ENCODE measurements at places on chromosomes 2 and 18.

- no peak for DNase-seq
Observed at GRCh38 chr2:35415282-35415681, 940.3 kb upstream of the CRIM1 start.

GRCh38 chr2:64565949-64566710 is 42.0 kb downstream of the AFTPH start:
- DNase-seq: no peak

GRCh38 chr18:77701977-77702376 is 452.3 kb downstream of the GALR1 start:
- no peak for DNase-seq

DNA sequence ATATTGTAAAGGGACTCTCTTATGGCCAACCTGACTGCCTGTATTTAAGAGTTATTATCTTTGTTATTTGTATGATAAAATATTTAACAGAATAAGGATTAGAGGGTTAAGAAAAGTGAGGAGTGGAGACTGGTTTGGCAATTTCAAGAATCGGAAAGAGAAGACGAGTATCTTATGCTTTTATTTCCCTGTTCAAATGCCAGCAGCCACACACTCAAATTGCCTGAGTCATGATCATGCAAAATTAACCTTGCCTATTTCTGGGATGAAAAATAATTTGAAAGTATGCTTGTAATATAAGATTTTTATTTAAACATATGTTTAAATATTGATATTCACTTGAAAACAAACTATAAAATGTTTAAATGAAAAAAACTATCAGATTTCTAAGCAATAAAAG is 188.6 kb downstream of the CD226 start:
- DNase-seq: no peak

- peak; percentile 42 for DNase-seq
Observed at GRCh38 chr2:205680067-205680466, 2.2 kb upstream of the NRP2 start.

- no peak for DNase-seq
Observed at GRCh38 chr2:241574911-241575623, 16.5 kb downstream of the BOK start.

- no peak for DNase-seq
Observed at GRCh38 chr2:146287281-146287680, 1557.5 kb upstream of the ACVR2A start.

DNA sequence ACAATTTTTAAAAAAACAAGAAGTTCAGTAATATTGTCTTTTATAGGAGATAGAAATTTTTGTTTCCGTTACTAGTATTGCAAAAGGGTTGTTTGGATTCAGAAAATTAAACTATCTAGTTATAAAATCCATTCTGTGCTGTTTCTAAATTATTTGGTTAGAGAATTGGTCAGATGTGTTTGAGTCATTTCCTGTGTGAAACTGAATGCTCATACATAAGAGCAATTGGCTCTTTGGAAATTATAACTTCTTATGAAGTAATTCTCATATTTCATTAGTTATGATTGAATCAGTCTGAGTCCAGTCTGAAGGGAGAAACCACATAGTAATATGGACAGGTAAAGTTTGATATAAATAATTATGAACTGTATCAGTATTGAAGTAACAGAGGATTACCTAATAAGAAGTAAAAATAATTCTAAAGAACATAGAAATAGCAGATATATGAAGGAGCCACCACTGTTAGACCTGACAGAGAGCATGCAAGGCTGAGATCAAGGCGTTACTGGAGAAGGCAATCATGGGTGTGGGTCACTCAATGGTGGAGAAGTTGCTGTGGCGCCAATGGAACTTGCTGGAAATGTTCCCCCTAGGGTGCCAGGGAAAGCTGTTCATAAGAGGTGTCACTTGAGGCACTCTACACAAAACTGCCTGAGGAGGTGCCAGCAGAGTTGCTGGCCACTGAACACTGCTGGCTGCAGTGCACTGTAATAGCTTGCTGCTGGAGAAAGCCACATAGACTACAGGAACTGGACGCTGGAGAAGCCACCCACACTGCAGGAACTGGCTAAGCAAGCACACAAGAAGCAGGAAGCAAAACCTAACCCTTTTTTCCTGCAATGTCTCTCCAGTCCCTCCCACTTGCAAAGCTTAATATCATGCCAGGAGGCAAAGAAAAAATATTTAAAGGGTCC is 18.0 kb upstream of the FAP start:
- no peak for DNase-seq

DNA sequence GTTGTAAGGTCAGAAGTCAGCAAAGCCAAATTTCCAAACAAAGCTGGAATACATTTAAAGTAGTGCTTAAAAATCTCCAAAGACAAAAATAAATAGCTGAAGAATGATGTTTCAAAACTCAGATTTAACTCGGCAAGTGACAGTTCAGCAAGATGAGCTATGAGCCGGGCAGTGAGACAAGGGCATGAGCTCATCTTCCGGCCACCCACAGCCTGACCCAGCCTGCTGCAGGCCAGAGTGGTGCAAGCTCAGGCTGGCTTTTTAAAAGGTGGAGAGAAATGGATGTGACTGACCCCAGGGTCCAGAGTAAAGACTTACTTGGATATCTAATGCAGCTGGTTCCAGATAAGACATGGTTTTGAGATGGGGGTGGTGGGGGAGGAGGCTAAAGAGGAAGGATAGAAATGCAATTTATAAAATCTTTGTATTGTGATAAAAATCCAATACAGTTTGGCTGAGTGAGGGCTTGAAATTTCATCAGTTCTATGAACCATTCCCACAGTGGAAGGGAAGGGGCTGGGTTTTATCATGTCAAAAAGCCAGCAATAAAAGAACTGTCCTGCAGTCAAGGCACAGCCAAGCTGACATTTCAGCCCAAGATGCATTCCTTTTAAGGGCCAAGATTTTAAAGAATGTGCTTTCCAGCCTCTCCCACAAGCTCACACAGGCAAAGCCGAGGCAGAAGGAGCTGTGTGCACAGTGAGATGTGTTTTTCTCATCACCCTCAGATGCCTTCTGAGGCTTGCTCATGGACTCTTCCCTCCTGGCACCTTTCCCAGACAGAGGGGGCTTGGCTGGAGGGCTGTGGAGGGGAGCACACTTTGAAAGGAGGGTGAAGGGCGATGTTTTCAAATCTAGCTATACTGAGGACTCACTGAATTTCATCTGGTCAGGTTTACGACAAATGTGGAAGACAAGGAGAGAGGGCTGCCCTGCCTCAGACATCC is 97.9 kb upstream of the KLHL29 start:
- DNase-seq: no peak

DNA sequence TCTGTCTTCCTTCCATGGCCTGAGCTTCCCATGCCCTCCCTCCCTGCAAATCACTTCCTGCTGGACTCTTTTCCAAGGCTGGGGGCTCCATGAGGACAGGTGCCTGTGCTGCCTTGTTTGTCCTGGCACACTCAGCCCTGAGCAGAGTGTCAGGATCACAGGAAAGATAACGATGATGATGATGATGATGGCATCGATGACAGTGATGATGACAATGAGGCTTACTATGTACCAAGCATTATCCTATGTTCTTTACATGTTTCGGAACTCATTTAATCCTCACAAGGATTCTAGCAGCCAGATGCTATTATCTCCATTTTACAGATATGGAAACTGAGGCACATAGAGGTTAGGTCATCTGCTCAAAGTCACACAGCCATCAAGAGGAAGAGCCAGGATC is 170.0 kb downstream of the CTIF start:
- no peak for DNase-seq

DNA sequence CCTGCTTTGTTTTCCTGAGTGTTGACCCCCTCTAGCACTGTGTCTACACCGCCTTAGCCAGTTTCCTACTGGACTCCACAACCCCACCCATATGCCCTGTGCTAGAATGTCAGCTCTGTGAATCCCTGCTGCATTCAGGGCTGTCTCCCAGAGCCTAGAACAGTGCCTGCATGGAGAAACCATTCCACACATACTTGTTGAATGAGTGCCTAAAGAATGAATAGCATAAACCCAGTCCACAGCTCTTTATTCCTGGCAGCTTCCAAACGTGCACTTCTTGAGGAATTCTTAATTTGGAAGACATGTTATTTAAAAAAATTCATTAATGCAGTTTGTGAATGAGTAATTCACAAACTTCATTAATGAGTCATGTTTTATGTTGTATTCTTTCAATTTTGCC is 6.5 kb upstream of the NAPG start:
- DNase-seq: no peak

DNA sequence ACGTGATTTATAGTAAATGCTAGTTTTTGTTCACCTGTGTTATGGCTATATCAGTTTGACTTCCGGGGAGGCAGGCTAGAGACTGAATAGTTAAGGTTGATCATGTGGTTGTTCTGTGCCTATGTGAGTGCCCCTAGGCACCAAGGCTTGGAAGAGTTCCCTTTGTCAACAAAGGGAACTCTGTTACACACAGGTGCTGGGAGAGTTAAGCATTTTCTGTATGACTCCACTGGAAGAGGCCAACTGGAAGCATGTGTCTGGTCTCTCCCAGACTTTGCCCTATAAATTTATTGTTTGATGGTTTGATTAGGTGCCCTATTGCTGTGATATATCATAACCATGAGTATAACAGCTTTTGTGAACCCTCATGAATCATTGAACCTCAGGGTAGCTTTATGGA is 63.8 kb downstream of the ARL6IP6 start:
- no peak for DNase-seq

- DNase-seq: no peak
Observed at GRCh38 chr2:102278720-102279390, 32.5 kb upstream of the IL1RL1 start.

DNA sequence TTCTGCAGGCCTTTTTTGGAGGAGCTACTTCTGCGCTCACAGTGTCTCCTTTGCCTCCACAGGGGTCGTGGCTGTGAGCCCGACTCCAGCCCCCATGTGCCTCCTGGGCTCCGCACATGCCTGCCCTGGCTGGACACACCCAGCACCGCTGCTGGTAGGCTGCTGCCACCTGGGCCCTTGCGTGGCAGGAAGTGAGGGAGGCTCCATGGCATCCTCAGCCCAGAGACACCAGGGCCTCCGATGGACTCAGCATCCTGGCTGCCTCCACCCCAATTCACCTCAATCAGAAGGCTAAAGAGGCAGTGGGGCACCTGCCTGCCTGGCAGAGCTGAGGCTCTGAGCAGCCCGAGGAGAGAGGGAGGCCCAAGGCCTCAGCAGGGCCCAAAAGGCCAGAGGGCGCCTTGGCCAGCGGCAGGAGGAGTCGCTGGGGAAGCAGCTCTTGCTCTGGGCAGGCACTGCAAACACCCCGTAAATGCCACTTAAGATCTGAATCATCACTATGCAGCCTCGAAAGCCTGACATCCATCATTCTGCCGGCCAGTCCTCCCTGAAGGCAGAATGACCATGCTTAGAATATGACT is 68.3 kb upstream of the OTOS start:
- DNase-seq: no peak

DNA sequence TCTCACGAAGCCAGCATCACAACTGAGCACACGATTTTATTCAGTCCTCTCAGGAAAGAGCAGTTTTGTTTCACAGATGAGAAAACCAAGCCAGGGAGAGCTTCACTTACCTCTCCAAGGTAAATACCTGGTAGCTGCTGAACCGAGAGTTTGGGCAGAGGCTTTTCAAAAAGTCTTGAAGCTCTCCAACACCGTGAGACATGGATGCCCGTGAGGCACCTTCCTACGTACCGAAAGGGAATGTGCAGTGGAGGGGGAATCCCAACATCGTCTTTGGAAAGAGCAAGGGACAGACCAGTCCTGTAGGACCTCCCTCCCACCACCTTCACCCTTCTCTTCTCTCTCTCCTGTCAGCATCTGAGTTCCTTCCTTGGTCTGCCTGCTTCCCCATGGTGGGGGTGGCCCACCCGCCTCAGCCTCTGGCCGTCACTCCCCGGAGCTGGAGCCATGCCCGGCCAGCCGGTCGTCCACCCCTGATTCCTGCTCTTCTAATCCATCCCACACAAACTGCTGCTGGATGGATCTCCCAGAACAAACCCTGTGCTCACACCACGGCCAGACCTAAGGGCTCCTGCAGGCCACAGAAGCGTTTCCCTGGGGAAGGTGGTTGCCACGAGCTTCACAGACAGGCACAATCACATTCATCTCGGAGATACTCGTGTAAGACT is 97.3 kb upstream of the SNTG2 start:
- no peak for DNase-seq

- DNase-seq: no peak
Observed at GRCh38 chr2:231987124-231987727, 25.7 kb downstream of the DIS3L2 start.

- DNase-seq: no peak
Observed at GRCh38 chr2:212549463-212549862, 10.9 kb upstream of the ERBB4 start.

- peak; percentile 80 for DNase-seq
Observed at GRCh38 chr18:8608795-8609658, at the start of gene RAB12. RAB12 (plus strand) TSS chr18:8609437; CDS start chr18:8609440, 3 bp downstream.

GRCh38 chr2:125746321-125747164 is 909.4 kb upstream of the GYPC start:
- DNase-seq: no peak

- DNase-seq: no peak
Observed at GRCh38 chr2:200378652-200379290, 72.3 kb downstream of the SPATS2L start.

DNA sequence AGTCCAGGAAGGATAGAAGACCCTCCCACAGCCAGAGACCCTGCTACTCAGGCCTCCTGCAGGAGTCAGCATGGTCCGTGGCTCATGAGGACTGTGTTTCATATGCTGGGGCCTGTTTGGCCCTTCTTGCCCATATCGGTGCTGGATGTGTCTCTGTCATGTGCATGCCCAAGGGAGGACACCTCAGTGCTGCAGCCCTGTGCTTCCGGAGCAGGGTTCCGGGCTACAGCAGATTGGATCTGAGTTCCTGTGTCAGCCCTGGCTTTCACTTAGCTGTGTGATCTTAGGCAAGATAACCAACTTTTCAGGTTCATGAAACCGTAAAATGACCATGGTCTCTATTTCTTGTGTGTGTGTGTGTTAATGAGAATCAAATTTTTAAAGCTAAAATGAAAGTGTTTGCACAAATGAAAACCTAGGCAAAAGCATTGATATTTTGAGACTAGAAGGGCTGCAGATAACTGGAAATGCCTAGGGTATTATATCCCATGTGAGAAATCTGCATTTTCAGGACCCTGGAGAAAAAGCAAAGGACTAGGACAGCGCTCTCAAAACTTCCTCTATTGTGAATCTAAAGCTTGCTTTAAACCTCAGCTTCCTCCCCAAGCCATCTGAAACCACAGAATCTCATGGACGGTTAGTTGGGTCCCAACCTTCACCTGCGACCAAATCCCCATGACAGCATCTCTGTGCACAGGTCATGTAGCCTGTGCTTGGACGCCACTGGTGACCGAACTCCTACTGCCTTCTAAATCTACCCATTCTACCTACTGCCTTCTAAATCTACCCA is 58.8 kb upstream of the CAPN13 start:
- DNase-seq: no peak

DNA sequence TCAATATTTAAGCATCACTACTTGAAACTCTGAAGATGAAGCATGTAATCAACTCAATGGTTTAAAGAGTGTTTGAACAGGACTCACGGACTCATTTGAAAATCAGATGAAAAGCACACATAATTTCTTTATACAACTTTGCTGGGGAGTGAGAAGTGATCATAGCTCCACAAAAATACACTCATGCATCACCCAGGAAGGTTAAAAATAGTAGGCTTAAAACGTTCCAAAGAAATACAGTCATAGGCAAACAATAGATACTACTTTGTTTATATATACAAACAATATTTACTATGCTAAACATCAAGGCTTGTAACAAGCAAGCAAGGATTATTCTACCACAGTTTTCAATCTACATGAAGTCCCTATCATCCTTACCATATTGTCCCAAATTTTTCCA is 11.6 kb downstream of the HNRNPLL start:
- no peak for DNase-seq
